ENCODE measurements at places on chromosomes 6 and 20. TPM values are rescaled to one million over a fixed set of nuclear protein-coding genes. Genes with fewer than 3 reads are reported as not detected.

- no peak for DNase-seq
These were observed 8.8 kb downstream of the GSTA2 start for GRCh38 chr6:52754443-52754842.

AP5S1 gene
- 12.3 TPM for total RNA-seq

KCNS1 gene
- total RNA-seq: 0.70 TPM

GRCh38 chr20:59005523-59006166 is 1.4 kb downstream of the CTSZ start:
- DNase-seq: no peak

SIRPA gene
- total RNA-seq: 29.0 TPM
